ENCODE measurements at places on chromosomes 1 and 21.

DNA sequence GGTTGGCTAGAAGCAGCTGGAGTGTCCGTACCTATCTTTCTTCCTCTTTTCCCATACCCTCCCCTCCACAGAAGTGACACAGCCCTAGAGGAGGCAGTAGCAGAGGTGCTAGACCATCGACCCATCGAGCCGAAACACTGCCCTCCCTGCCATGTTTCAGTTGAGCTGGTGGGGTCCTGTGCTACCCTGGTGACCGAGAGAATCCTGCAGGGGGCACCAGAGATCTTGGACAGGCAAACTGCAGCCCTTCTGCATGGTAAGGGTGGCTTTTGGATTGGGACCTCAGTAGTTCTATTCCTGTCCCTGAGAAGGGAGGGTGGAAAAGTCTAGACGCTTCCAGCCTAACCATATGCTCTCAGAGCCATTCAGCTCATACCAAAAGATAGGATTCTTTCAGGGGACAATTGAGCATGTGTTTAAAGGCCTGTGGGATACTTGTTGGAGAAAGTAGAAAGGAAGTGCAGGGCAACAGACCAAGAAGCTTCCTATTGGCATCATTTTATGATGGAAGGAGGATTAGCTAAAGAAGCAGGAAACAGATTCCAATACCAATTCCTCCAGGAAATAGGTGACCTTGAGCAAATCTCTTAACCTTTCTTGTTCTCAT is 11.7 kb upstream of the BNIPL start:
- DNase-seq, result peak; percentile 71

GRCh38 chr1:31764312-31765040 is at the start of gene ADGRB2:
ADGRB2 (minus strand) TSS chr1:31764340; CDS start chr1:31757221, 7,119 bp downstream.
- peak; percentile 62 for DNase-seq

- DNase-seq, result no peak
These were observed 106.0 kb upstream of the TIAM1 start for GRCh38 chr21:31449921-31450535.

DNA sequence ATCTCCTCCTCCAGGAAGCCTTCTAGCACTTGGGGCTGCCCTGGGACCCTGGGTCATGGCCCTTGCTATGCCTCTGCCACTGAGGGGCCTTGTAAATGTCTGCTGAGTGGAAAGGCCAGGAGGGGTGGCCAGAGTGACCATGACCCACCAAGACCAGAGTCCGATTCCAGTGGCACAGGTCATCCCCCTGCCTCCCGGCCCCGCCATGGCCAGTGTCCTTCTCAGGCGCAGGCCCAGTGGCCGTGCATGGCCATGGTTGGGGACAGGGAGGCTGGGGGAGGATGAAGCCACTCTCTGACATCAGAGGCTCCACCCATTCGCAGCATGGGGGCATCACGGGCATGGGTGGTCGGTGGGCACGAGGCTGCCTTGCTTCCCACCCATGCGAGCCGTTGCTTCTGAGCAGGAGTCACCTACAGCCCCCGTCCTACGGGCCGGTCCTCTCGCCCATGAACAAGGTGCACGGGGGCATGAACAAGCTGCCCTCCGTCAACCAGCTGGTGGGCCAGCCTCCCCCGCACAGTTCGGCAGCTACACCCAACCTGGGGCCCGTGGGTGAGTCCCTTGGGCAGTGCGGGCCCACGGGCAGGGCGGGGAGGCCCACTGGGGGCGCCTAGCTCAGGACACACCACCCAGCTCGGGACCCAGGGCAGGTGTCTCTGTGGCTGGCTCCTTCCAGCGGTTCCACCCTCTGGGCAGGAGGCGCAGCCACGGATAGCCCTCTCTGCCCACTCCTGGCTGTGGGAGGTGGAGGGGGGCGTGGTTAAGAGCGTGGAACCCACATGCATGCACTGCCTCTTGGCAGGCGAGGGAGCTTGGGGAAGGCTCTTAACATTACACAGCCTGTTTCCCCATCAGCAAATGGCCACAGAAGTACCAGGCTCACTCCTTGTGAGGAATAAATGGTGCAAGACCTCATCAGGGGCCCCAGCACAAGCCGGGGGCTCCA is 22.4 kb upstream of the CCDC27 start:
- peak; percentile 89 for DNase-seq

GRCh38 chr1:41957568-41957967 is 38.8 kb upstream of the HIVEP3 start:
- DNase-seq, result no peak

DNA sequence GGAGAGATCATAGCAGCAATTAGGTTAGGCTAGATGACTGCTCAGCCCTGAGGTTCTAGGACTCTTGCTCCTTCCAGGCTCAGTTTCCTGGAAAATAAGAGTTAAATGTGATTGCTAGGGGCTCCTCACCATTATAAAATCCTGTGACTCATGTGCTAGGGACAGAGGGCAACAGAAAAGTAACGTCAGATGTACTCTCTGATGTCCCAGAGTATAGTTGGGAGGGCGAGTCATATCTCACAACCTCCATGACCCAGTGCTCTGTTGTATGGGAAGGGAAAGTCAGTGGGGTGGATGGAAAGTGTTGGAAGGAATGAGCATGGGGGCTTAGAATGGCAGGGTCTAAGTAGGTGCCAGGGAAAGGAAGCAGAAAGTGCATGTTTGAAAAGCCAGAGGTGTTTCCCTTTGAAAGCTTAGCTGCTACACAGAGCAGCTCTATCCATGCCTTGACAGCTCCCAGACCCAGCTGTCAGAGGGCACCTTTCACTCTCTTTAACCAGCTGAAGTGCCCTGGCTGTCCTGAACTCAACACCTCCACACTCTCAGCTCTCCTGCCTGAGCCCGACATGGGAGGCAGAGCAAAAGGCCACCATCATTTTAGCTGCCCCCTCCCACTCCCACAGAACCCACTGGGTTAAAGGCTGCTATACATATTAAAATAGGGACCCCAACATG is 11.6 kb downstream of the GJA5 start:
- no peak for DNase-seq

DNA sequence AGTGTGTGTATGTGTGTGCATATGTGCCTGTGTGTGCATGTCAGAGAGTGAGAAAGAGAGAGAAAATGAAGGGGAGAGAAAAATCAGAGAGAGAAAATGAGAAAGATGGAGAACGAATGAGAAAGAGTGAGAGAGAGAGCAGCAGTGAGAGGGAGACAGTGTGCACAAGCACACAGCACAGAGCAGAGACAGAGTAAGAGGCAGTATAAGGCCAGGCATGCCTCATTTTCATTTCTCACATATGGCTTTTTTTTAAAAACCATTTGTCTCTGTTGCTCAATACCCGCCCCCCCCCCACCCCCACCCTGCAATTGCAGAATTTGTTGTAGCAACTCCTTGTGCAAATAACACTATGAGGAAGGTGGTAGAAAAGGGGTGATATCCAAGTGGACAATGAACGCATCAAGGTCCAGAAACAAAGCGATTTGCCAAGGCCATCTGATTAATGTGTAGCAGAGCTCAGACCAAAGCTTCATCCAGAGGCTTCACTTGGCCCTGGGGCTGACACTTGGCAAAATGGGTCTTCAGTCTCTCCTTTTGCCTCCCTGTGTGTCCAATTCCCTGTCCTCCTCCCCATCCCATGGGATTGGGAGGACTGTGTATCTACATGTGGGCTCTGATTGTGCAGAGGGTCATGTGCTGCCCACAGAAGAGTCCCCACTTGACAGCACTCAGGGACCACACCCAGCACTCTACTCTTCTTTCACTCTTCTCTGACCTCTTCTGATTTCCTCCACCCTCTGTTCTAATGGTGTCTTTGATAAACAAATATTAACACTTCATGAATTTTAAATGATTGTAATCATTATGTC is 38.9 kb upstream of the HSD3B1 start:
- no peak for DNase-seq

DNA sequence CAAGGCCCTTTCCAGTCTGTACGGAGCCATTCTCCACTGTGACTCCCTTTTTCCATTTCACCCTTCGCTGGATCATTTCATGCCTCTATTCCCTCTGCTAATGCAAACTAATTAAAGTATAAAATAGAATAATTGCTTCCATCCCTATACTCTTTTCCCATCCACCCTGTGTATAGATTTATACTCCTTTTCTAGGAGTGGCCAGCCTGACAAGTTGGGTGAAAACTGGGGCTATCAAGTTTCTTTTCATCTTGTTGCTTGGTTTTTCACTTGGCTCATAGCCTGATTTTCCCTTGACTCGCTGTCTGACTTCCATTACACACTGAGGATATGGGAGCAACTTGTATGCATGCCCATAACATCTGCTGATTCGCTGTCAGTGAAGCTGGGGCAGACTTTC is 107.0 kb downstream of the PLXNA2 start:
- peak; percentile 59 for DNase-seq

- peak; percentile 47 for DNase-seq
These were observed 1.0 kb downstream of the LEPR start for GRCh38 chr1:65421351-65422025.

GRCh38 chr1:8473891-8474300 is 156.0 kb downstream of the SLC45A1 start:
- no peak for DNase-seq

DNA sequence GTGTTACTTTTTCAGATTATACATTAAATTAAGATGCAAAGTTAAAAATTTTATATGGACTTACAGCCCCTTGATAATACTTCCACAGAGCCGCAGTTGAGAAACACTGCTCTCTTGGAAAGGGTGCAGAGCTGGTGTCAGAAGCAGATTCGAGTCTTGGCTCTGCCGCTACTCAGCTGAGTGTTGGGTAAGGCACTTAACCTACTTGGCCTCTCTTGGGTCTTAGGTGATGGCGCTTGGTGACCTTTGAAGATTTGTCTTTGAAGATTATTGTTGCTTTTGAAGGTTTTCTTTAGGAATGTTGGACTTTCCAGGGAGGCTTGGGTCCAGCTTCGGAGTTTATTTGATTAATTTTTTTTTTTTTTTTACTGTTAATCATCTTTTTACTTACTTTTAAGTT is 48.5 kb downstream of the CAMTA1 start:
- DNase-seq, result no peak

GRCh38 chr1:27872059-27872801 is at the start of gene THEMIS2:
THEMIS2 (plus strand) TSS chr1:27872544; CDS start chr1:27872572, 28 bp downstream.
- peak; percentile 12 for DNase-seq

DNA sequence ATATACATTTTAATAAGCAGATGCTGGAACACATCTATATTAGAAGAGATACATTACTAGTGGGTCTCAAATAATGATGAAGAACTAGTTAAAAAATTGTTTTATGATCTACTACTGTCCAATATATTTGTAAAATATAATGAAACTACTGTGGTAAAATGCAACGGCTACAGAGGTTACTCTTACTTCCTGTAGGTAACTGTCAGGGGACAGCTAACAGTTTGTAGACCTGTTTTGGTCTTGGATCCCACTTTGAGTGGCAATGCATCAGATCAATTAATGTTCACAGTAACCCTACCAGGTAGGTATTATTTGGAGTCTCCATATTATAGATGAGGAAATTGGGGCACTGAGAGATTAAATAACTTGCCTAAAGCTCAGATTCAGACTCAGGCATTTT is 26.7 kb upstream of the MYSM1 start:
- no peak for DNase-seq

DNA sequence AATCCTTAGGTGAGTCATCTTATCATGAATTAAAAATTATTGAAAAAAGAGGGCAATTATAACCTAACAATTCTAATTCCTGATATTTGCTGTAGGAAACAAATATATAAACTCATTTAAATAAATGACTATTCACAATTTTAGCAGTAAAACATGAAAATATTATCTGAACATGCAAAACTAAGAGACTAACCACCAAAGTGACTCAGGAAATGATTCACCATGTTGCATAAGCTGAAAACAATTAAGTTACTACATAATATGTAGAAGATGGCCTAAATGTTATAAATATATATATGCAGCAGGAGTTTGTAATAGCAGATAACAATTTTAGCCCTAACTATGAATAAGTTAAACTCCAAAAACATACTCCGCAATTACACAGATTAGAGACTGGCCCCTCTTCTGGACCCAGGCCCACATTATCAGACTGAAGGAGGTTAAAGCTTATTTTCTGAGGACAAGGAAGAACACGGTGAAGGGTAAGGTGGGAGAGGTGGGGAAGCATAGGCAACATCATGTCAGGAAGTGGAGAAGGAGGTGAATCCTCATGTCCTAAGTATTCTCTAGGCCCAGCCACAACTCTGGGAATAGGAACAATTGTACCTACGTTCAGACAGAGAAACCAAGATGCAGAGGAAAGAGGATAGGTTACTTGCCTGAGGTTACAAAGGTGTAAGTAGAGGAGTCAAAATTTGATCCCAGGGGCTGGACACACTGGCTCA is 15.6 kb upstream of the AIM2 start:
- DNase-seq, result no peak

DNA sequence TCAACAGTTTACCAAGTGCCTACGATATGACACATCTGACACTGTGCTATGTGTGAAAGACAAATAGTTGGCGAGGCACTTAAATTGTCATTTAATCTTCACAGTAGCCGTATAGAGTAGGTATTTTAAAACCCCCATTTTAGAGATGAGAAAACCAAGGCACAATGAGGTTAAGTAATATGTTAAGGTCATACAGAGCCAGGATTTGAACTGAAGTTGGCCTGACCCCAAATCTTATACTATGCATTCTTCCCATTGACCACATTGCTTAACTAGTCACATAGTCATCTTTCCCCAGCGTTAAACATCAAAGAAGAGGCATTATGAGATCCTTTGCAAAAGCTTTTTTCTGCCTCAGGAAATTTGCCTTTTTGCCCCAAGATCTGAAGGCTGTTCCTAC is 3.9 kb downstream of the INKA2 start:
- DNase-seq, result no peak

DNA sequence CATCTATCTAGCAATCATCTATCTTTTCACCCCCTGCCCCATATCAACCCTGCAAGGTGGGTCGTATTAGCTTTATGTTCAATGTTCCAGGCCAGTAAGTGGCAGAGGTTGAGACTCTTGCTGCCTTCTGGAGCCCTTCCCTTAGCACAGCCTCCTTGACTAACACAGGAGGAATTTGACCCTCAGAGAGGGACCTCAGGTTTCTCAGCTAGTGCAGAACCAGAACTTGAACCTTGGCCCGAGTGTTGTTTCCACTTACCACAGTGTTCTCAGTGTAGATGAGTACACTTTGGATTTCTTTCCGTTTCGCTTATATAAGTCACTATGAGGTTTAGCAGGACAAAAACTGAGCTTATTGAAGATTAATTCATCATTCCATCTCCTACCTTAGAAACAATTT is 11.1 kb upstream of the ATF3 start:
- no peak for DNase-seq

DNA sequence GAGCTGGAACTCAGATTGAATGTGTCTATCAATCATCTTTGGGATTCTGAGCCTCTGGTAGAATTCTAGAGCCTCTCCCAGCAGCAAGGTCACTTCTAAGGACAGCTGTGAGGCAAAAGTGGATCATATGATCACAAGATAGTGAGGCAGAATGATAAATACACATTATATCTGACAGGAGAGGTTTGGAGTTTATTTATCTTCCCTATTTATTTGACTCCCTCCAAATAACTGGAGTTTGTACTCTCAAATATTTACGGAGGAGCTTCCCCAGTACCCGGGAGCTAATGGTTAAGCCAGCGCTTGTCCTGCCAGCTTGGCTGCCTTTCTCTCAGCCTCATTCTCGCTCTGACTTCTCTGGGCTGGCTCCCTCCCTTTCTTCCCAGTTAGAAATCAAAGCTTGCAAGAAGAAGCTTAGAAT is 2.3 kb downstream of the HMGCS2 start:
- DNase-seq, result no peak

Measured in DMS79 treated with DMSO at 0.1 percent for 48 hours (cell line).